ENCODE measurements at places on chromosomes 7 and 10.

DNA sequence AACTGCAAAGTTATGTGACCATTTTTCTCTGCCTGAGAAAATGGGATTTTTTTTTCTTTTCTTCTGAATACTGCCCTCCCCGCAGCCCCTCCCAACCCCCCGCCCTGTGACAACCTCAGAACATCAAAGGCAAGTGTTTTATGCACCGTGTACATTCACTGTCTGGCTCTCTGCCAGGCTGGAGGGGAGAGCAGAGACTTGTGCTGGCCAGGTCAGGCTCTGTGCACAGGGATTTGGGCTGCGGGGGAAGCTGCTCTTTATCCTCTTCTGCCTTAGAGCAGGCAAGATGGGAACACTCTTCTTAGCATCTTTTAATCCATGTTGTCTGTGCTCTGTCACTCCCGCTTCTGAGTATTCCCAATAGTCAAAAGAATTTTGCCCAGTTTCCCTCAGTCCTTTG is 195.1 kb downstream of the CCSER2 start:
- DNase-seq, result no peak
- no peaks in the 10 kb centered on the region for H3K27me3 ChIP-seq
- H3K36me3 ChIP-seq, result no peaks in the 10 kb centered on the region

DNA sequence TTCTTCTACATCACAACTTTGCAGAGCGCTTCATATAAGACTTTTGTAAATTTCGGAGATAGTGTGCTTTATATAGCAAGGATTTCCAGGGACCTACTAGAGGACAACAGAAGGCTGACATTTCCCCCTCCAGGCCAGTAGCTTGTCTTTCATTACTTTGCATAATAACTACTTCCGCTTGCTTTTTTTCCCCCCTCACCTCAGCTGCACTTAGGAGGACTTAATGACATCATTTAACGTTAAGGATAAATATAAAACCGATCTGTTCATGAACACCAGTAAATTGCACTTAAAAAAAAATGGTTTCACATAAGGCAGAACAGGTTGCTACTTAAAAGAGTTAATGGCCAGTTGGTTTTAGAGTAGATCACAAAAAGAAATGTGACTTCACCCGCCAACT is 172.3 kb downstream of the AUTS2 start:
- no peak overlapping the region for H3K27ac ChIP-seq
- H3K4me1 ChIP-seq, result no peaks in the 10 kb centered on the region
- no peak for DNase-seq
- H3K36me3 ChIP-seq, result no peaks in the 10 kb centered on the region

GRCh38 chr10:18582803-18583202 is 68.6 kb downstream of the NSUN6 start:
- no peak overlapping the region for H3K27ac ChIP-seq
- H3K27me3 ChIP-seq, result no peaks in the 10 kb centered on the region
- no peak for DNase-seq
- H3K4me1 ChIP-seq, result no peaks in the 10 kb centered on the region

DNA sequence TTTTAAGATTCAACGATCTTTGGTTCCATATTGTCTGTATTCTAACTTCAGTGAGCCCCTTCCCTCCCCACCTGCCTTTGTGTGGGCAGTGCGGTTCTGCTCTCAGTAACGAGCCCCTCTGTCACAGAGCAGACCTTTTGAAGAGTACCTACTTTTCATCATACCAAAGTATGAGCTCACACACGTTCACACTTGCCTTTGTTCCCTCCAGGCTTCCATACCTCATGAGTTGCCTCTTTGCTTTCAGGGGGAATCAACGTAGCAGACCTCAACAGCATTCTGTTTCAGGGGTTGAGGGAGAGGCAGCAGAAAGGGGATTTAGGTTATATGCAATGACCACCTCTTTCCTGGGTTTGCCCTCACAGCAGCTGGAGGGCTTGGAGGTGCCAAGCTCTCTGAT is 211.4 kb upstream of the MDFIC start:
- no peak for DNase-seq
- no peaks in the 10 kb centered on the region for H3K27me3 ChIP-seq
- no peak overlapping the region for H3K4me3 ChIP-seq
- H3K4me1 ChIP-seq, result no peaks in the 10 kb centered on the region

DNA sequence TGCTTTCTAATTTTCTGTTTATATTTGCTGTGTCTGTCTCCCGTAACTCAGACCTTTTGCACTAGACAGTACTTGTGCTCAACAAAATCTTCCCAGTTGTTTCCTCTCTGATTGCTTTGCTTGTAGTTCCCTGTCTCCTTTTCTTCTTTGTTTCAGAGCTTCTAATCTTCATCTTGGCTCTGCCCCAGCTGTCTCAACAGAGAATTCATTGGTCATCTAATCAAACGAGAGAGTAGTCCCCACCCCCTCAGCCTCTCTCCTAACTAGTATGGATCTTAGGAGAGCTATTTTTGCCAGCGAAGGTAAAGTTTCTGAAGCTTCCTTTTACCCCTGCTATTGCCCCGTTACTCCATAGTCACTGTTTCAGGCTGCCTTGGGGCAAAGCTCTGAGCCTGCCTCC is 32.8 kb downstream of the SLC26A4 start:
- H3K36me3 ChIP-seq, result no peaks in the 10 kb centered on the region
- no peaks in the 10 kb centered on the region for H3K4me1 ChIP-seq
- H3K27me3 ChIP-seq, result no peaks in the 10 kb centered on the region
- DNase-seq, result no peak
- H3K27ac ChIP-seq, result no peak overlapping the region
- no peak overlapping the region for H3K4me3 ChIP-seq

DNA sequence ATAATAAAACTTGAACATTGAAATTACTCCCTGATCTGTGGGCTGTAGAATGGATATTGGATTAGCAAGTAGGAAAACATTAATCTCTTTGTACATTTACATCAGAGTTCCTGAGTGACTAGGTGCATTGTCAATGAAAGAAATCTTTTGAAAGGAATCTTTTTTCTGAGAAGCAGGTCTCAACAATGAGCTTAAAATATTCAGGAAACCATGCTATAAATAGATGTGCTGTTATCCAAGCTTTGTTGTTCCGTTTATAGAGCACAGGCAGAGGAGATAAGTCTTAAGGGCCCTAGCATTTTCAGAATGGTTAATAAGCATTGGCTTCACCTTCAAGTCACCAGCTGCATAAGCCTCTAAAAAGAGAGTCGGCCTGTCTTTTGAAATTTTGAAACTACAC is 41.3 kb upstream of the SLC16A12 start:
- no peak overlapping the region for H3K27ac ChIP-seq
- H3K36me3 ChIP-seq, result no peaks in the 10 kb centered on the region
- H3K4me3 ChIP-seq, result no peak overlapping the region
- peaks cover 6% of the 10 kb centered on the region for H3K4me1 ChIP-seq

GRCh38 chr7:43119371-43120075 is 7.1 kb downstream of the HECW1 start:
- H3K27ac ChIP-seq, result no peak overlapping the region
- no peaks in the 10 kb centered on the region for H3K4me1 ChIP-seq
- H3K36me3 ChIP-seq, result no peaks in the 10 kb centered on the region
- no peak for DNase-seq

DNA sequence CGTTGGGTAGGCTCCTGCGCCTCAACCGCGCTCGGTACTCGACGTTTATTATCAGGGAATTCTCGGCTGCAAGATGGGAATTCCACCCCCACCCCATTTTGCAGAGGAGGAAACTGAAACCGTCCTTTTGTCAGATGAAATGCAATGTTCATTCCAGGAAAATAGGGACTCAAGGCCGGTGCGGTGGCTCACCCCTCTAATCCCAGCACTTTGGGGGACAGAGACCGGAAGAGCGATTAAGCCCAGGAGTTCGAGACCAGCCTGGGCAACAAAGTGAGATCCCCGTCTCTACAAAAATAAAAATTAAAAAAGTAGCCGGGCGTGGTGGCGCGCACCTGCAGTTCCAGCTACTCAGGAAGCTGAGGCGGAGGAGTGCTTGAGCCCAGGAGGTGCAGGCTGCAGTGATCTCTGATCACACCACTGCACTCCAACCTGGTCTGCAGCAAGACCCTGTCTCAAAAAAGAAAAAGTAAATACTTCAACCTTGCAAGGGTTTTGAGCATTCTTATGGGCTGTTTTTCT is 720 bp upstream of the RFC2 start:
- no peaks in the 10 kb centered on the region for H3K4me1 ChIP-seq
- peak overlapping the region; percentile 84 for H3K4me3 ChIP-seq
- no peaks in the 10 kb centered on the region for H3K27me3 ChIP-seq
- peak overlapping the region; percentile 53 for H3K27ac ChIP-seq
- no peak for DNase-seq

DNA sequence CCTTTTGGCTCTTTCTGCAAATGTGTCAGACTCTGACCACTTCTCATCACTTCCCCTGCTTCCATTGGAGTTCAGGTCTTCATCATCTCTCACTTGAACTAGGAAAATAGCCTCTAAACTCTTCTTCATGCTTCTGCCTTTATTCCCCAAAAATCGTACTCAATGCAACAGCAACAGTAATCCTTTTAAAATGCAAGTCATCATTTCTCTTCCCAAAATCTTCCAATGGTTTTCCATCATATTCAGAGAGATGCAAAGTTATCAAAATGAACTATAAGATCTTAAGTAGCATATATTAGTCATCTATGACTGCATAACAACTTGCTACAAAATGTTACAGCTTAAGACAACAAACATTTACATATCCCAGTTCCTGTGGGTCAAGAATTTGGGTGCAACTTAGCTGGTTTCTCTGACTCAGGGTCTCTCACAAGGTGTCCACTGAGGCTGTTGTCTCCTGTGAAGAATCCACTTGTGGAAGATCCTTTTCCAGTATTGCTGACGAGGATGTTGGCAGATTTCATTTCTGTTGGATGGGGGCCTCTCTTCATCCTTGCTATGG is 31.0 kb upstream of the ETV1 start:
- H3K4me1 ChIP-seq, result peaks cover 9% of the 10 kb centered on the region
- H3K36me3 ChIP-seq, result no peaks in the 10 kb centered on the region
- H3K4me3 ChIP-seq, result no peak overlapping the region

DNA sequence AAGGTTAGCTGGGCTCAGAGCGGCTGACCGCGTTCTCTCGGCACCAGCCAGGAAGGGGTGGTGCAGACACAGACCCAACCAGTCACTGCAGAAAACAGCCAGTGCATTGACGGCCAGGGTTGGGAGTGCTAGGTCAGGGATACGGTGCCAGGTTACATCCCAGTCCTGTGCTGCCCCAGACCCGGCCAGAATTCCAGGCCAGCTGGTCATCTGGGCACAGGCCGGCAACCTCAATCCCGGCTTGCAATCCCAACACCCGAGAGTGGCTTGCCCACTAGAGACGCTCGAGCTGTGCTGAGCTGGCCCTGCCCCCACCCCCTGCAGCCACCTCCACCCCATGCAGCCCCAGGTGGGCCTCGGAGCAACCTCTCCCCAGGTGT is 3.8 kb downstream of the PRAP1 start:
- no peaks in the 10 kb centered on the region for H3K4me1 ChIP-seq
- H3K27me3 ChIP-seq, result no peaks in the 10 kb centered on the region
- H3K36me3 ChIP-seq, result peaks cover 4% of the 10 kb centered on the region
- no peak overlapping the region for H3K4me3 ChIP-seq

GRCh38 chr10:27433976-27434375 is 70.1 kb upstream of the RAB18 start:
- no peak for DNase-seq
- H3K4me1 ChIP-seq, result peaks cover 10% of the 10 kb centered on the region
- H3K4me3 ChIP-seq, result no peak overlapping the region

DNA sequence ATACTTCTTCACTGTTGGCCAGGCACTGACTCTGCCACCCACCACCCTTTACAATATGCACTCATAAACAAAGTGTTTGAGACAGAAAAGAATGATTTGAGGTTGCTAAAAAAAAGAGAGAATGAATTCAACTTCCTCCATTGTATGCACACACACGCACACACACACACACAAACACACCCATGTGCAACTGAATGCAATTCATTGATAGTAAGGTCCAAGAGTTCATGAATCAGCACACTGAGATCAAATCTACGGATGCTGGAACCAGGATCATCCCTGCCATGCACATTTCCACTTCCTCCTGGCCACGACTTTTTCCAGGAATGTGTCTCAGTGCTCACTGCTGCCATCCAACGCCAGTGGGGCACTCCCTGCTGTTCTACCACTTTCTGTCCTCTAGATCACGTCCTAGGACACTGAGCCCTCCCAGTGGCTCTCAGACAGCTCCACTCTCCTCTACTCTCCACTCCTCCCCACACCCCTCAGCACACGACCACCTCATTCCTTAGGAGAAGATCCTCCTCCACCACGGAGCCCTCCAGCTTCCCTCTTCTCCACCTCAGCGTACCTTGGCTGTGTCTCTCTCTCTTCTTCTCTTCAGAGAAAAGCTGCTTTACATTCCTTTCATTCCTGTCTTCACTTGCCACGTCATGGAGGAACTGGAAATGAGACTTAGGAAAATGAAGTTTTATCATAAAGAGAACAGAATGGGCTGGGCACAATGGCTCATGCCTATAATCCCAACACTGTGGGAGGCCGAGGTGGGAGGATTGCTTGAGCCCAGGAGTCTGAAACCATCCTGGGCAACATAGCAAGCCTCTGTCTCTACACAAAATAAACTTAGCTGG is 12.0 kb upstream of the TMEM213 start:
- H3K4me1 ChIP-seq, result peaks cover 3% of the 10 kb centered on the region

DNA sequence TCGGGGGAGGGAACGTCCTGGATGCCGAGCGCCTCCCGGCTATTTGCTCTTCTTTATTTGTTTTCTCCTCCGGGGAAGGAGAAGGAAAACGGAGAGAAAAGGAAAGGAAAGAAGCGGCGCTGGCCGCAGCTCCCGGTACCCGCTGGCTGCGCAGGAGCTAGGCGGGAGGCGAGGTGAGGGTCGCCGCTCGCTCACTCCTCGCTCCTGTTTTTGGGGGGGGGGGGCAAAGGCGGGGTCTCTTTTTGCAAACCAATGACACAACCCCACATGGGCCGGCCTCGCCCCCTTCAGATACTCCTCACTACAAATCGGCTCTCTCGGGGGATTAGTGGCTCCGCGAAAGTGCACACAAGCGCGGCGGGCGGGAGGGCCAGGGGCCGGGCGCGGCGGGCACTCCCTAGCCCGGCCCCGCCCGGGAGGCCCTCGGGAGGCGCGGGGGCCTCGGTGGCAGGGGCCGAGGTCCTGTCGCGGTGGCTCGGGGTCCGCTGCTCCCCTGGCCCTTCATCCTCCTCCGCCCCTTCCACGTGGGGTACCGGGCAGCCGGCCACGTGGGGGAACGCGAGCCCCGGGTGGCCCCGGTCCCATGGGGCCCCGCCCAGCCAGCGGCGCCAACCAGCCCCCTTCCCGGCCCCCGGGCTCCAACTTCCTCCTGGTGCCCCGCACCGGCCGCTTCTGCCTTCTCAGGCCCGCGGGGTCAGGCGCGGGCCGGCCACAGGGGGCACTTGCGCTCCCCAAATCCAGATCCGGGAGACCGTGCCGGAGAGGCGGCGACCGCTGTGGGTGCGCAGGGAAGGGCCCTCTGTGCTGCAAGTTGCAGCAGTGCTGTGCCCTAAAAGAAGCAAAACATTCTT is 718 bp upstream of the CTBP2 start:
- H3K4me3 ChIP-seq, result peak overlapping the region; percentile 72
- H3K4me1 ChIP-seq, result peaks cover 10% of the 10 kb centered on the region

- H3K27ac ChIP-seq, result no peak overlapping the region
- no peaks in the 10 kb centered on the region for H3K36me3 ChIP-seq
- H3K4me1 ChIP-seq, result peaks cover 14% of the 10 kb centered on the region
- H3K27me3 ChIP-seq, result no peaks in the 10 kb centered on the region
- no peak for DNase-seq
- H3K4me3 ChIP-seq, result no peak overlapping the region
Observed at GRCh38 chr10:50508315-50509051, 115.3 kb downstream of the SGMS1 start.

GRCh38 chr10:26700884-26701630 is 3.6 kb downstream of the PDSS1 start:
- DNase-seq, result no peak
- H3K4me1 ChIP-seq, result peaks cover 7% of the 10 kb centered on the region
